ENCODE measurements at places on chromosomes 4 and X.

DNA sequence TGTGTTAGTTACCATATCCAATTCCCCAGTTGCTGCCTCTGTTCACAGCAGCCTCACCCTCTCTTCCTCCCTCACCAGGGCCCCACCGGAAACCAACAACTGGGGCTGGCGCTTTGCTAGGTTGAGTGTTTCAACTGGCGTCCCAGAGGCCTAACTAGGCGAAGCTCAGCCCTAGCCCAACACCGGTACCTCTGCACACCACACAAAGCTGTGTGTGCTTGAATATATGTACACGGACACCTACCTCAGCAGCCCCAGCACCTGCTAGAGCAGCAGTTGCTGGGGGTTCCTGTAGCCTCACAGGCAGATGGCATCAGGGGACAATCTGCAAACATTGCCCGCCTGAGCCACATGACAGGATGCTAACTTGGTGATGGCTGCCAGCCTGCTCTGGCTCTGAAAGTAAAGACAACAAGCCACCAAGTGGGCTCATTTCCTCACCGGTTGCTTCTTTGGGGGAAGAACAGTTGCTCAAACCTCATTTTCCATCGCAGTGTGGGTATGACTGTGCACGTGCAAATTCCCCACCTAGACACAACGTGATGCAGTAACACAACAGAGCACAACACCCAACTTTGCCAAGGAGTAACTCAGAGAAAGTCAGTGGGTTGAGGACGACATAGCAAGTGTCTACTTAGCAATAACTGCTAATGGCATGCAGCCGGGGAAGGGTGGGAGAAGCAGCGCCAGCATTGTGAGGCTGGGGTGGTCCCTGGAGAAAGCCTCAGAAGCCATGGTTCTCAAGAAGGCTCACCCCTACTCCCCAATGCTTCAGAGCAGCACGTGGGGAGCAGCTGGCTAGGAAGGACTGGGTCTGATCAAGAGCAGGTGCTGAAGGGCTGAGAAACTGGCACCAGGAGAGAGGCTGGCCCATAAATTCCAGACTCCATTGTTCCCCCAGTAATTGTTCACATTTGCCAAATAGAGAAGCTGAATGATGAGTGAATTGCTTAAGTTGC, 139.5 kb downstream of the SH3KBP1 start:
- DNase-seq: peak; percentile 2

- no peak for DNase-seq
Observed at GRCh38 chr4:72909461-72909860, 160.1 kb downstream of the COX18 start.

- DNase-seq: no peak
Observed at GRCh38 chr4:134622199-134622598, 420.6 kb upstream of the PABPC4L start.

DNA sequence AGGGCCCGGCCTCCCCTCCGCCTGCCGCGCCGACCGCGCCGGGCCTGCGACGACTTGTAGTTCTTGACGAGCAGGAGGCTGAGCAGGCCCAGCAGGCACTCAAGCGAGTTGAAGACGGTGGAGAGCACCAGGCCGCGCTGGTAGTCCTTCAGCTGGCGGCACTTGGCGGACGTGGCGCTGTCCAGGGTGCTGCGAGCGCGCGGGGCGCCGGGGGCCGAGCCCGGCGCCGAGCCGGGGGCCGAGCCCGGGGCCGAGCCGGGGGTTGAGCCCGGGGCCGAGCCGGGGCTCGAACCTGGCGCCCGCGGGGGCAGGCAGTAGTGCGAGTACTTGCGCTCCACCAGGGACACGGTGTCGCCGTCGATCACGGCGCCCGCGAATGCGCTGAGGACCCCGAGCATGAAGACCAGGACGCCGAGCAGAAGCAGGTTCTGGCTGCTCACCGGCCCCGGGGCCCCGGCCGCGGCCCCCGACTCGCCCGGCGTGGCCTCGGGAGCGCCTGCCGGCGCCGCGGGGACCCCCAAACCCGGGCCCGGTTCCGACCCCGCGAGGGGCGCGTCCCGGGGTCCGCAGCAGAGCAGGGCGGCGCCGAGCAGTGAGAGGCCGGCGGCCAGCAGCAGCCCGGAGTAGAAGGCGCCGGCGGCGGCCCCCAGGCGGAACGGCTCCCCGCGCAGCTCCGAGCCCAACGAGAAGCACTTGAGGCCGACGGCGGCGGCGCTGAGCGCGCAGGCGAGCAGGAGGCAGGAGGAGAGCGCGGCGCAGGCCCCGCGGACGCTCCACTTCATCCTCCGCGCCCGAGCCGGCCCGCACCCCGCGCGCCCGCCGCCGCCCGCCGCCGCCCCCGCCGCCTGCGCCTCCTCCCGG, 584 bp downstream of the TMEM271 start:
- DNase-seq: peak; percentile 12

- no peak for DNase-seq
Observed at GRCh38 chrX:132486599-132487178, 2.1 kb downstream of the MBNL3 start.

GRCh38 chr4:140125374-140125773, 28.6 kb downstream of the MAML3 start:
- no peak for DNase-seq

- DNase-seq: no peak
Observed at GRCh38 chr4:66649236-66649635, 896.1 kb downstream of the CENPC start.

- DNase-seq: no peak
Observed at GRCh38 chrX:139543920-139544319, 13.4 kb downstream of the F9 start.

DNA sequence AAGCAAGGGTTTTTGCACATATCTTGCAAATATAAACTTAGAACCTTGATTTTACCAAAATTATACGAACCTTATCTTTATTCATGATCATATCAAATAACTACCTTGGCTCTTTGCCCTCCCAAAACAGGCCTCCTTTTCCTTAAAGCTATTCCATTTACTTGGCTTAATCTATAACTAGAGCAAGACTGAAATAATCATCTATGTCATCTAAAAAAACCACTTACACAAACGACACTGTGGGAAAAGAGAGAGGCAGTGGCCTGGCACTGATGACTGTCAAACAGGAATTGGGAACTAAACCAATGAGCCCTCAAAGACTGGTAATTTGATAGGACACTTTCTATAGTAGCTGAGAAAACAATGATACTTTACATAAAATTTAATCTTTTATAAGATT, 11.7 kb upstream of the PTPN13 start:
- peak; percentile 21 for DNase-seq

DNA sequence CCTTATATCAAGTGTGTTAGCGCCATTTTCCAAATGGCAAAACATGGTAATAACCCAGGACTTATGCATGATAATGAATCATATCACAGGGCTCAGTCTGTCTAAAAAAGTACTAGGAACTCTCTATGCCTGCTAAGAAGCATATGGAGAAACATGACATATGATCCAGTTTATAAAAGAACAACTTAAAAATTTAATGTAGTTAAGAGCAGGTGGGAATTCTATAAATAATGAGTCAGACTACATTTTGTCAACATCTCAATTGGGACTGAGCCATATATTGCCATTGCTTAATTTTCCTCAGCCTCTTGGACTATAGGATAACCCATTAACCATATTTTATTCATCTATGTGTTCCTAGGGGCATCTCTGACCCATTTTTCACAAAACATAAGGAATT, 360.4 kb upstream of the AGA start:
- no peak for DNase-seq

Data from NCI-H2171 treated with DMSO at 0.1 percent for 48 hours (cell line).